ENCODE measurements at places on chromosomes 3 and 15.

DNA sequence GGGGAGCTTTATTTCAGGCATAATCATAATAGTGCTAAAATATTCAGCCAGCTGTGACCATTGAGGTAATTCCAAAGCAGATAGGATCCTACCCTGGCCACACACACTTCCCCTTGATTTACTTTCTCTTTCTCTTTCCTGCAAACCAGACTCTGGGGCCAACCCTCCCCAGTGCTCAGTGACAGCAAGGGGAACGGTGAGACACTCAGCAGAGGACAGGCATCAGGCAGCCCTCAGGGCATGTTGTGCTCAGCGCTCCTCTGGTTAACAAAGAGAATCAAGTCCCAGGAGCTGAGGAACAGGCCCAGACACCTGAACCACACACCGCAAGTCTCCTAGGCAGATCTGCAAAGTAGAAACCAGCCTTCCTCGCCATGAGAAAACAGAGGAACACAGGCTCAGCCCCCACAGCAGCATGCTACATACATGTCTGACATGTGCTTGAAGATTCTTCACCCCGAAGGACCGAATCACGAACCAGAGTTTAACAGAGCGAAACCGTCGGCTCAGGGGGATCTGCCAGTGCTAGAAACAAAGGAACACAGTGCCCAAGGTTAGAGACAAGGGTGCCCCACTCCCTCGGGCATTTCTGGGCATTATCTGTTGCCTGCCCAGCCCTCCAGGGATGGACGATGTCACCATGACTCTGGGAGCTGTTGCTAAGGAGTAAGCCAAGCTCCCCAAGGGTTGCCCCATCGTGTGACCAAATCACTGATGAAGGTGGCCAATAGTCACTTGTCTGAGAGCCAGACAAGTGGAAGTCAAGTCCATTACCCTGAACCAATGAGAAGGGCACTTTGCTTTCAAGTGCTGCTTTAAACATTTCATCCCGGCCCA lies 17.5 kb downstream of the HDC start:
- DNase-seq, result peak; percentile 12

DNA sequence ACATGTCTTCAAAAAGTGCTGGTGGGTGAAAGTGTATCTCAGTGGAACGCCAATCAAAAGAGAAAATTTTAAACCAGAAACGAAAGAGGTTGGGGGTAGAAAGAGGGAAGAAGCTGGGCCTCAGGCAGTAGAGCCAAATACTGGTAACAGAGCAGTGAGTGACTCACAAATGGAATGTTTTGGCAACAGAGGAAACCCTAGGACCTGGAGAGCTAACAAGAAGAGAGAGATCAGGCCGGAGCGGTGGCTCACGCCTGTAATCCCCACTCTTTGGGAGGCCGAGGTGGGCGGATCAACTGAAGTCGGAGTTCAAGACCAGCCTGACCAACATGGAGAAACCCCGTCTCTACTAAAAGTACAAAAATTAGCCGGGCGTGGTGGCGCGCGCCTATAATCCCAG lies 450.8 kb upstream of the NAALADL2 start:
- DNase-seq, result no peak

GRCh38 chr15:63040509-63040908 lies 2.0 kb upstream of the TPM1 start:
- DNase-seq, result no peak

GRCh38 chr3:37741644-37742043 lies 120.0 kb upstream of the CTDSPL start:
- no peak for DNase-seq

DNA sequence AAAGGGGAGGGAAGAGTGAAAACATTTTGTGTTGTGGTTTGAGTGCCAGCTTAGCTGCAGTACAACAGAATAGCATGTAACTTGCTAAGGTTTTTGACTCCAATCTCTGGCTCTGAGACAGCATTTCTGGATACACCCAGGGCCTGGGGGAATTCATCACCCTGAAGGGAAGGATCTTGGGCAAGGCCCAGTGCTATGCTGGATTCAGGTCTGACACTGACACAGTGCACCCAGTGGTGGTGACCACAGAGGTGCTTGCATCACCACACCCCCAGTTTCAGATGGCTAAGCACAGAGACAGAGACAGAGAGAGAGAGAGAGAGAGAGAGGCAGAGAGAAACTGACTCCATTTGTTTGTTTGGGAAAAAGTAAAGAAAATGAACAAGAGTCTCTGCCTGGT lies 74.1 kb upstream of the KBTBD8 start:
- DNase-seq, result no peak

- DNase-seq, result no peak
Measured at GRCh38 chr3:16864610-16865313, 20.0 kb upstream of the PLCL2 start.

DNA sequence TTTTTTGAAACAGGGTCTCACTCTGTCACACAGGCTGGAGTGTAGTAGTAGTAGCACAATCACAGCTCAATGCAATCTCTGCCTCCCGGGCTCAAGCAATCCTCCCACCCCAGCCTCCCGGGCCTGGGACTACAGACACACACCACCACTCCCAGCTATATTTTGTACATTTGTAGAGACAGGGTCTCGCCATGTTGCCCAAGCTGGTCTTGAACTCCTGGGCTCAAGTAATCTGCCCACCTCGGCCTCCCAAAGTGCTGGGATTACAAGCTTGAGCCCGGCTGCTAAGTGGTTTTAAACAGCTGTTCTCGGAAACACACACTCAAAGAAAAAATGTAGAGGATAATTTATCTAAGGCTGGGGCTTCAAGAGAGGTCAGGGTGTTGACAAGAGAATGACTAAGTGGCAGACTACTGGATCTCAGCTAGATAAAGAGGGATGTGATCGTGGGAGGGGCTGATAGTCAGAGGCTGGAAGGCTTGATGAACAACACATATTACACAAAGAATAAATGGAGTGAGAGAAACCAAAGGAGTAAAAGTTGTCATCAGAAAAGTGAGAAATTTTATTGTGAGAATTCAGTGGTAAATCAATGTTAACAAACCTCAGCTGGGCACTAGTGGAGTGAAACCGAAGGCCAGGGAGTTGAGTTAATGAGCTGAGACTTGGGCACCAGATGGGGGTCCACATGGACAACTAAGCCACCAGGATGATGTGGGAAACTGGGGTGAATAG lies 6.7 kb downstream of the CCR5AS start:
- DNase-seq, result no peak

GRCh38 chr3:159620281-159620680 lies 368.4 kb upstream of the IL12A start:
- no peak for DNase-seq

- no peak for DNase-seq
Measured at GRCh38 chr3:128488991-128489673, 3.9 kb downstream of the GATA2 start.

- DNase-seq, result no peak
Measured at GRCh38 chr15:59994526-59994887, 9.6 kb upstream of the FOXB1 start.

GRCh38 chr3:30201715-30202114 lies 404.7 kb upstream of the TGFBR2 start:
- DNase-seq, result no peak

DNA sequence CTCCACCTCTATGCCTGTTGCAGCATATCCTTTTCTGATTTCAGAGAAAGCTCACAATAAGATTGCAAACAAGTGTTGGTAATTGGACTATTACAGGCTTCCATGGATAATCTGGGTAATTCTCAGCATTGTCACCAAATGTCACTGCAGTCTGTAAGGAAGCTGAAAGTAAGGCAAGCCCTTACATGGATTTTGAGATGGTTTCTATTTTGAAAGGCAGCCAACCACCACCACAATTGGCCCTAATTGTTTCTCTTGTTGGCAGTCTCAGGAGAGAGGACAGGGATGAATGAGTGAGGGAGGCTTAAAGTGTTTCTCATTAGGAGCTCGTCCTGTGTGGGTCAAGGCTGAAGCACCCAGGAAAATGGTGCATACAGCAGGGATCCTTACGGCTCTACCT lies 879.9 kb downstream of the TUSC7 start:
- DNase-seq, result no peak

DNA sequence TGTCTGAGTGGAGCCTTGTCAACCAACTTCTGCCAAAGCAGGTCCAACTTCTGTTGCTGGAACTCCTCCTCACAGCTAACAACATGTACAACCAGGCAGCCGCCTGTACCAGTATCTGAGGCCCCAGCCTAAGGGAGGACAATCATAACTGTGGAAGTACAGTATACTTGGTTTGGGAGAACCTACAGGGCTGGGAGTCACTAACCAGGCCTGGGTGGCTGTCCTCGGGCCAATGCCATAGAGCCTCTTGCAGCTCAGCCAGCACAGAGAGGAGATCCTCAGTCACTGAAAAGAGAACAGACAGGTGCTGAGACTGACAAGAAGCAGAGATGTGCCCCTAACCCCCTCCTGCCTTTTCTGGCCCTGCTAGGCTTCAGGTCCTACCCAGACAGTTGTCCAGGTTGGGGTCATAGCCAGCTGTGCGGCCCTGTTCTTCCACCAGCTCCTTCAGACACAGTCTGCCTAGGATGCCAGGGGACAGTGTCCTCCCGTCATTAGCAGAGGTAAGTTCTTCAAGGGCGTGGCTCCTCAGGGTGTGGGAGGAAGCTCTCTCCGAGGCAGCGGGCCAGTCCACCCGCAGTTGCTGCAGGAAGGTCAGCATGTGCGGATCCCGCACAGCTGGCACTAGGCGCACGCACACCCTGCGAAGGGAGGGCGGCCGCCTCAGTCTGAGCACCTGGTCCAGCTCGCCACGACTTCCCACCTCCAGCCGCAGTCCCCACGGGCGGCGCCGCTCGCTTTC lies 980 bp downstream of the DALRD3 start:
- DNase-seq, result no peak

GRCh38 chr15:100835636-100836035 lies 44.0 kb upstream of the ALDH1A3 start:
- DNase-seq, result no peak

- no peak for DNase-seq
Measured at GRCh38 chr3:81249540-81250029, 511.9 kb downstream of the GBE1 start.

DNA sequence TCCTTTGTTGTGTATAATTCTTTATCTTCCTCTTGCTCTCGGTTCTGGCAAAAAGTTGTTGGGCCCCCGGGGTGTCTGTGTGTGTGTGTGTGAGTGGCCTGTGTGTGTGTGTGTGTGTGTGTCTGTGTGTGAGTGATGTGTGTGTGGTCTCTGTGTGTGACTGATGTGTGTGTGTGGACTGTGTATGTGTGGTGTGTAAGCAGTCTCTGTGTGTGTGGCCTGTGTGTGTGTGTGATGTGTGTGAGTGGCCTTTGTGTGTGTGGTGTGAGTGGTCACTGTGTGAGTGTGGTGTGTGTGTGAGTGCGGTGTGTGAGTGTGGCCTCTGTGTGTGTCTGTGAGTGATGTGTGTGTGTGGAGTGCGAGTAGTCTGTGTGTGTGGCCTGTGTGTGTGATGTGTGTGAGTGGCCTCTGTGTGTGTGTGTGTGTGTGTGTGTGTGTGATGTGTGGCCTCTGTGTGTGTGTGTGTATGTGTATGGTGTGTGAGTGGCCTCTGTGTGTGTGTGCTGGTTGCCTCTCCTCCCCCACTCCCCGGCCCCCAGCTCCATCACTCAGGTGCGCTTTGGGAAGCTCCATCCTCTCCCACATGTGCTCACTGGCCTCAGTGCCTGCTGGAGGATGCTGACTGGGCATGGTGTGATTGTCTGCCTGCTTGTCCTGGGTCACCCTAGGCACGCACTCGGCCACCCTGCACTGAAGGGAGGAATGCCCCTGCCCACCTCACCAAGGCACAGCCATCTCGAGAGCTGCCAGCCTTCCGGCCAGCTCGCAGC lies 8.8 kb downstream of the LINGO1 start:
- DNase-seq, result no peak

DNA sequence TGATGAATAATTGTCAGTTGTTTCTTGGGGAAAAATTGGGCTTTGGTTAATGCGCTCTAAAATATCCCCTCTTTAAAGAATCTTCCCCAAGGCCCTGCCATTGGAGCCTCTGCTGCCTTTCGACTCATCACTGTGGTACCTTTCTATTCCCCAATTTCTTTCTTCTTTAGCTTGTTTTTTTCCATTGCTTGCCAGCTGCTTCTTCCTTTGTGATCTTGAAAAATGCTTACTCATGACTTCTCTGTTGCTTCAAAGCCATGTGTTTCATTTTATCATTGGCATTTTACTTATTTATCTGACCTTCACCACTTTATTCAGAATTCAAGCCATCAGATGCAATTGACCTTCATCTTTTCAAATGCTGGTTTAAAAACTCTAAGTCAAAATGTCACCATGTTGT lies 84.4 kb downstream of the SV2B start:
- no peak for DNase-seq

DNA sequence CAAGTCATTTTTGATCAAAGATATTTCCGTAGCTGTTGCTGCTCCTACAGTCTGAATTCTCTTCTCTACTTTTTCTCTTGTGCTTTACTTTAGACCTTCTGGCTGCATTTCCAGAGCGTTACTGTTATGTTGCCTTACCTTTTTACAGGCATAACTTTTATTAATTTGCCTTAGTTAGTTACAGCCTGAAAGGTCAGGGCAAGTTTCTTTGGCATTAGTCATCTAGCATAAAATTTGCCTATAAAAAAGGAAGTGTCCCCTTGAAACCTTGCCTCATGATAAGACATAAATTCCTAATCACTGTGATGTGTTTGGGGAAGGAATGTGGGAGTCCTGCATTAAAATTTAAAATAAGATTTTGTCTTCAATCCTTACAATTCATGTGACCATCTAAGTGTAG lies 618.5 kb downstream of the NR2F2 start:
- no peak for DNase-seq

GRCh38 chr3:44036850-44037249 lies 204.8 kb upstream of the TOPAZ1 start:
- DNase-seq, result no peak

DNA sequence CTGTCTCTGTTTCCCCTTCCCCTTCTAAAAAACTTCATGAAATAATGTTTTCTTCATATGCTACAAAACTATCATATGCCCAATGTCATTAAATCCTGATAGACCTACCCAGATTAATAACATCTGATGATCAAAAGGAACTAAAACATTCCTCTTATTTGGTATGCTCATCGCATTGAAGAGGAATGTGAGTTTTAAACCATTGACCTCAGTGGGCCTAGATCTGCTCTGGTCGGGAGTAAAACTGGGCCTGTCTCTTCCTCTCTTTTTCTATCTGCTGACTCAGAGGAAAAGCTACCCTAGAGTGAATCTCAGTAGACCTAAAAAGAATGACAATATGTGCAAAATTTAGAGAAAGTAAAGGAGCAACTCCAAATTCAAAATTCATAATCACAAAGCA lies 275.8 kb downstream of the SATB1 start:
- no peak for DNase-seq

- no peak for DNase-seq
Measured at GRCh38 chr15:64095431-64095794, 369 bp upstream of the SNX1 start.
